ENCODE measurements at places on chromosomes 12 and 14. TPM values are rescaled to one million over a fixed set of nuclear protein-coding genes. Genes with fewer than 3 reads are reported as not detected.

DNA sequence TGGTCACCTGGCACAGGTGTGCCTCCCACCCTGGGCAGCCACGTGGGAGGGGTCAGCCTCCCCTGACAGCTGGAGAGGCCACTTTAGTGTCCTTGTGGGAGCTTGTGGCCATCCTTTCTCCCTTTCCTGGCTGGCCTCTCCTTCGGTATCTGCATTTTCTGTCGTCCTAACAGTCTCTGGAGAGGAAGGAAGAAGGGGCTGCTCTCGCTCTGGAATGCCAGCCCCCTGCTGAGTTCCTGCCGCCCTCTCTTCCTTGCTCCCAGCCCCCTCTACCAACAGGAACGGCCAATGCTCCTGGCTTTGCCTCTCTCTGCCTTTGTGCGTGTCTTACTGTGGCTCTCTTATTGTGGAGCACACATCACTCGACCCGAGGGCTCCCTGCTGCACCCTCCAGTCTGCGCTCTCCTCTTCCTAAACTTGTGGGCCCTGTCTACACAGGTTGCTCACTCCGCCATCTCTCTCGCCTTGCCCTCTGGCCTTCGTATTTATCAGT, 70.8 kb downstream of the FBXL14 start:
- no peak overlapping the region for H3K4me3 ChIP-seq
- no peaks in the 10 kb centered on the region for H3K36me3 ChIP-seq
- peaks cover 2% of the 10 kb centered on the region for H3K4me1 ChIP-seq

DNA sequence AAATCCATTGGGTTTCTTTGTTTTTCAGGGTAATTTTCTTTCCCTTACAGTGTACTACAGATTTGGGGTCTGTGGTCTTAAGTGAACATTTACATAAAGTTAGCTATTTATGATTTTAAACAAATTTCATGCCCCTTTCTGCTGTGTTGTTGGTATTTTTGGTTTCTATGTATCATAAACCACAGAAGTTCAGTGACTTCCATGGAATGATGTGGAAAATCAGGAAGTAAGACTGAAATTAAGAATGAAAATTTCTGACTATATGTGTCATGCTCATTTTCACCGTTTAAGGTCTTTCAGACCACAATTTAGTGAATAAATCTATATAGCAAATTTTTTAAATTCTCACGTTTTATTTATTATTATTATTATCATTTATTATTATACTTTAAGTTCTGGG, 31.7 kb downstream of the ETV6 start:
- DNase-seq = no peak
- no peak overlapping the region for H3K4me3 ChIP-seq
- peaks cover 17% of the 10 kb centered on the region for H3K4me1 ChIP-seq

- H3K4me3 ChIP-seq = no peak overlapping the region
- H3K27ac ChIP-seq = no peak overlapping the region
- no peaks in the 10 kb centered on the region for H3K36me3 ChIP-seq
- no peak for DNase-seq
Measured at GRCh38 chr12:31226639-31227038, 99.3 kb downstream of the SINHCAF start.

- no peak overlapping the region for H3K27ac ChIP-seq
- DNase-seq = no peak
- no peaks in the 10 kb centered on the region for H3K36me3 ChIP-seq
- H3K4me3 ChIP-seq = no peak overlapping the region
- H3K4me1 ChIP-seq = peaks cover 12% of the 10 kb centered on the region
Measured at GRCh38 chr14:88043529-88044443, 38.9 kb downstream of the GPR65 start.

DNA sequence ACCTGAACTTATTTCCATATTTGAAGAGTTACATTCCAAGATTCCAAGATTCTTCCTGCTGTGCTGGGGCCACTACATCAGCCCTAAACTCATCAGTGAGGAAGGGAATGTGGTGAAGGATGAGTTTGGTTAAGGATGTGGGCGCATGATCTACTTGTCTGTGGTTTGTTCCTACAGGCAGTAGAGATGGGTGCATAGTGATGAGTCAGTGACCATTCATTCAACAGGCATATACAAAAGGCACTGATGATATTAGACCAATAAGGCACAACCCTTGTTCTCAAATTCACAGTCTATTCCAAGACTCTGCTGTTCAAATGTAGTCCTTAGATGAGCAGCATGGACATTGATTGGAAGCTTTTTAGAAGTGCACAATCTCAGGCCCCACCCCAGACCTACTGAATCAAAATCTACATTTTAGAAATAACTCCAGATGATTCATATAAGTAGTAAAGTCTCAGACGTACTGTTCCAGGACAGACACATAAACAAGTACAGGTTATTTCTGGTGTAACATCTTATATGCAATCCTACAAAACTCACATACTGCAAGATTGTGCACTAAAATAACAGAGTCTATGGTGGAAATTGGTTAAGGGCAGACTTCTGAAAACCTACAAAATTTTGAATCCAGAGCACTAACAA, 47.7 kb upstream of the MAP3K9 start:
- no peak overlapping the region for H3K27ac ChIP-seq
- no peaks in the 10 kb centered on the region for H3K27me3 ChIP-seq
- H3K36me3 ChIP-seq = no peaks in the 10 kb centered on the region
- DNase-seq = peak; percentile 39

GRCh38 chr12:123944696-123945095, 27.9 kb downstream of the CCDC92 start:
- no peak overlapping the region for H3K27ac ChIP-seq
- H3K27me3 ChIP-seq = no peaks in the 10 kb centered on the region

DNA sequence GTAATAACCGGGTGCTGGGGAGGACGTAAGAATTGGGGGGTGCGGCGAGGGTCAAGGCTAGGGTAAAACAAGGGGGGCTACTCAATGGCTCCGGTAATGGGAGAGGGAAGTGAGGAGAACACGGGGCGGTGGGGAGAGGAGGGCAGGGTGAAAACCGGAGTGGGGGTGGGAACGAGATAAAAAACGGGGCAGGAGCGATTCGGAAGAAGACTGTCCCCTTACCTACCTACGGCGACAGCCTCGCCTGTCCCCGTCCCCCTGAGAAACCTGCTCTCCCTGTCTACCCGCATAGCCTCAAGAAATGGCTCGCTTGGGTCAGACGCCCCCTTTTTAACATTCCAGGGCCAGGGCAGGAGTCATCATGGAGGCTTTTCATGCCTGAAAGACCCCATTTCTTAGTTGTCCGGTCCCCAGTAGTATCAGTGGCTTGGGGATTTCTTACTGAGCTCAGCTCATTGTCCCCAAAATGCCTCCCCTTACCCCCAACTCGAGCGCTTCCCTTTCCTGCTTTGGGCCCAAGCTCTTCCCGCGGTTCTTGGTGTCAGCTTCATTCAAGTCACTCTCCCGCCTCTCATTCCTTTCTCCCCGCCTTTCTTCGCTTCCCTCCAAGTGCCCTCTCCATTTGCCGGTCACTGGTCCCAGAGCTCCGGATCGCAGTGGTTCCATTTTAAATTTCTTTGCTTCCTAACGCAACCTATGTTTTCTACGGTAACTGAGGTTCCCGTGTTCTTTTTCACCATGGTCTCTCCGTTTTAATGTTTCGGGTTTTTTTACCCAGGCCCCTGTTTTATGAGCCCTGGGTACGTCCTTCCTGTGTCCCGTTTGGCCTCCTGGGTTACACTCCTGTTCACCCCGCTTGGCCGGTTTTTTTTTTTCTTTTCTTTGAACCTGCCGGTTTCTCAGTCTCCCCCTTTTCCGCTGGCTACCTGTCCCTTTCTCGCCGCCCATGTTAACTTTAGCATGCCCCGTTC, 1.2 kb upstream of the WSB2 start:
- H3K27ac ChIP-seq = peak overlapping the region; percentile 96
- H3K27me3 ChIP-seq = peaks cover 6% of the 10 kb centered on the region
- peak overlapping the region; percentile 85 for H3K4me3 ChIP-seq
- H3K4me1 ChIP-seq = peaks cover 48% of the 10 kb centered on the region

Gene TPPP2
- total RNA-seq = not detected

Gene PRB2
- total RNA-seq = not detected

Gene AMDHD1
- total RNA-seq = 1.1 TPM

Gene TAS2R19
- total RNA-seq = 1.4 TPM

Gene TAS2R42
- not detected for total RNA-seq

Gene BDKRB2
- total RNA-seq = not detected

Gene CCDC196
- not detected for total RNA-seq

Gene TAS2R46
- total RNA-seq = 0.45 TPM
